ENCODE measurements at places on chromosomes 6 and 20. TPM values are rescaled to one million over a fixed set of nuclear protein-coding genes. Genes with fewer than 3 reads are reported as not detected.

The ARMH2 gene
- total RNA-seq, result 0.59 TPM

The TSHZ2 gene
- 56.6 TPM for total RNA-seq

The FAM210B gene
- 28.7 TPM for total RNA-seq

The SPTLC3 gene
- total RNA-seq, result 0.04 TPM

The CTCFL gene
- total RNA-seq, result 0.55 TPM

The SNAP25 gene
- total RNA-seq, result 0.20 TPM

The MOCS1 gene
- total RNA-seq, result 2.9 TPM

The CPNE5 gene
- 2.6 TPM for total RNA-seq

- no peak for ATAC-seq
Observed at GRCh38 chr20:13312300-13312699, 91.2 kb downstream of the ISM1 start.

GRCh38 chr6:138821519-138821918 lies 25.6 kb downstream of the ECT2L start:
- ATAC-seq, result no peak

DNA sequence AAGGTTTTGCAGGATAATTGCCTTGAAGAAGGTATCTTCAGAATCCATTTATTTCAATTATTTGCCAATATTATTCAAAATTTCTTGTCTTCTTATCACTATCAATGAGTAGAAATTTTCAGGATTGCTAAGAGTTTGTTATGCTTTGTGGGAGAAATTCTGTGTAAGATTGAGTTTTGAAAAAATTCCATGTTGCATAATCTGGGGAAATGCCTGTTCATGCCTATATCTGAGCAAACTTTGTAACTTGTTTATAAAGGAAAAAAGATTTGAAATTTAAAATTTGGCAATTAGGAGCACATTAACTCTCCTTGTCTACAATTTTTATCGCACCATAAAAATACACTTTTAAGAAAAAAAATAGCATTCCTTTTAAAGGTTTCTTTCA lies 39.8 kb upstream of the EDN1 start:
- no peak for ATAC-seq

DNA sequence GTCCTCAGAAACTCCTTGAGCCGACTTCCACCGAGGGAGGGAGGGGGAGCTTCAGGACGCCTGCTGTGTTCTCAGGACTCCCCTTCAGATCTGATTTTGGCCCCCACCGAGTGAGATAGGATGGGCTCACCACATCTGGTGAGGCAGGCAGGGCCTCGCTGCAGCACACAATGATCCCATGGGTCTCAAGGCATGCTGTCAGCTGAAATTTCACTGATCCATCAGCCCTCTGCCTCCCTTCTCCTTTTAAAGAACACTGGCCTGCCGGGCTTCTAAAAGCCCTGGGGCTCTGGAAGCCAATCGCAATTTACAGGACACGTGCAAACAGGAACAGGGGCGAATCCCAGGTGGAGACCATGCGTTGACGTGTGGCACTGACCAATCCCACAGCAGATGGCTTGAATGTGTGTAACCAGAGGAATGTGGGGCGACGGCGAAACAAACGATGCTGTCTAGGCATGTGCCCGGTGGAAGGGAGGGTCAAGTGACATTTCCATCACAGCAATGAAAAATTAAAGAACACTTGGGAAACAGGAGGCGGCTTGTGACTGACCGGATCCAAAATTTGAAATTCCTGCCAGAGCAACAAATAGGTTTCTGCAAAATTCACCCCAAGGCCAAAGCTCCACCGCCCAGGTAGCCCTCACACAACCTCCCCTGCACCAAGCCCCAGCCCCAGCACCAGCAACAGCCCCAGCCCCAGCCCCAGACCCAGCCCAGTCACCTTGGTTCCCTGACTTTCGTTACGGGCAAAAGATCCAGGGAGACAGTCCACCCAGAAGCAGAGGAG lies 167.1 kb upstream of the ZNF337 start:
- peak; percentile 26 for ATAC-seq

GRCh38 chr6:151292974-151293687 lies 53.4 kb downstream of the AKAP12 start:
- no peak for ATAC-seq

- ATAC-seq, result peak; percentile 39
Observed at GRCh38 chr6:164756142-164756541, 553.3 kb downstream of the C6orf118 start.

DNA sequence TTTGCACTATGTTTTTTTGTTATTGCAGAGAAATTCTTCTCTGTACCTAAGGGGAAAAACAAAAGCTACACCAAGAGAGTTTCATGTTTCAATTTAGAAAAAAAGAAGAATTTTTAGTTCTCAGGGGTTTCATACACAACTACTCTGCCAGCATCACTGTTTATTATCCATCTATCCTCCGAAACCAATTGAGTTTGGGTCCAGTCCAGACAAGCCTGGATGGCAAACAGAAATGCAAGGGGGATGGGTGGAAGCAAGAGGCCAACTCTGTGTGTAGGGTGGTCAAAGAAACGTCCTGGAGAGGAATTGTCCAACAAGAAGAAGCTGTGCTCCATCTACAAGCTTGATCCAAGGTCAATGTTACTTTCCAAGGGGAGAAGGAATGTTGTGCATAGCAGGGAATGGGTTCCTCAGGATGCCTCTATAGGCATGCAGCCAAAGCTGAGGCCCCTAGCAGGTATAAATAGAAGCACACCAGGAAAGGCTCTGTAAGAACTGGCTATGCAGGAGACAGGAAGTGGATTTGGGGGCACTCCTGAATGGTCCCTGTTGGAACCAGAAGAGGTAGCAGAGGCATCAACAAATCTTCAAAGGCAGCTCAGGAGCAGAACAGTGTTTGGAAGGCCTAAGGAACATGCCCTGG lies 64.4 kb downstream of the FILIP1 start:
- no peak for ATAC-seq

GRCh38 chr6:157218371-157219198 lies 104.7 kb downstream of the TMEM242 start:
- no peak for ATAC-seq

GRCh38 chr20:3738111-3739053 lies 5.9 kb downstream of the HSPA12B start:
- ATAC-seq, result no peak

- ATAC-seq, result no peak
Observed at GRCh38 chr6:46281110-46281509, 110.3 kb upstream of the ENPP5 start.

DNA sequence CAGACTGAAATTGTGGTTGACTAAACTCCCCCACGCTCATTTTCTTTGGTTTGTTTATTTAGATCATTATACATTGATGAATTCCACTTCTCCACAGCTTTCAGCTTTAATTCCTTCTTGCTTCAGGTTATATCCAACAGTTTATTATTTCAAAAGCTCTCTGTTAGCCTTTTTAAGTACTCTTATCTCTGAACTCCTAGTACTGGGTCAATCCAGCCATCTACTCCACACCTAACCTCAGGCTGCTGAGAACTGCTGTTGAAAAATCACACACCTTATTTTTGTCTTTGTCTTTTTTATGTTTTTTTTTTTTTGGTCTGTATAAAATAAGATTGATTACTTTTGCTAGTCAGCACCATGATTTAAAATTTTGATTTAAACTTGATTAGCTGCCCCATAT lies 32.9 kb downstream of the FLRT3 start:
- no peak for ATAC-seq

DNA sequence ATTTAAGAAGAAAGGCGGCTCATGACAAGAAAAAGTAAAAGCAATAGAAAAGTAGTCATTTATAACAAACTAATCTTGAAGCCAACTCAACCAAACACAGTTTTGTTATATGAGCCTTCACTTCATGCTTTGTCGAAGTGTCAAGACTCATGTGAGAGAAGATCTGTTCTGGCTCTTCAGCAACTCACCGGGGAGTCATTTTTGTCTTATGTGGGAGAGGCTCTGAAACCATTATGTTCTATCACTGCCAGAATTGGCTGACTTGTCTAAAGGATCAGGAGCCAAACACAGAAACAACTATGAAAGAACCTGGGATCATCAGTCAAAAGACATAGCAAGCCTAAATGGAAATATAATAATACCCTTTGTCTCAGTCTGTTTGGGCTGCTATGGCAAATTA lies 105.2 kb downstream of the CDK19 start:
- no peak for ATAC-seq
